NCI-H2029 (cell line): ENCODE measurements at places on chromosomes 6 and 20.

- DNase-seq = no peak
These were observed 16.9 kb downstream of the LAMA5 start for GRCh38 chr20:62350098-62350628.

- DNase-seq = no peak
These were observed 96.6 kb downstream of the TMEM242 start for GRCh38 chr6:157226761-157227160.

DNA sequence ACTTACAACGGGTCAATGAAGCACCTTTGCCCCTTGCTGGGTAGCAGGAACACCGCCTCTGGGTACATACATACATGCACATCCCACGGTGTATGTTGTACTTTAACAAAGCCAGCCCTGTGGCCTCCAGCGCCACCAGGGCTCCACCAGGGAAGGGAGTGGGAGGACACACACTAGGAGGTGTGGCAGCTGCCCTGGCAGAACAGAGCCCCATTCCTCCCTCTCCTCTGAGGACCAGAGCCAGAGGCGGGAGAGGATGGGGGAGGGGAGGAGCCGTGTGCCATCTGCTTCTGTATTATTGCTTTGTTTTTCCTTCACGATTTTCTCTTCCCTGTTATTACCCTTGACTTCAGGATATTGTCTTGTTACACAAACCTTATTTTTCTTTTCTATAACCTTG is 105.8 kb upstream of the TRAF3IP2 start:
- DNase-seq = peak; percentile 81

GRCh38 chr20:48995589-48995988 is 50.5 kb upstream of the CSE1L start:
- peak; percentile 83 for DNase-seq

- peak; percentile 96 for DNase-seq
These were observed 140.1 kb downstream of the NRN1 start for GRCh38 chr6:5866547-5867051.

GRCh38 chr6:77205936-77206335 is 257.4 kb downstream of the HTR1B start:
- no peak for DNase-seq

DNA sequence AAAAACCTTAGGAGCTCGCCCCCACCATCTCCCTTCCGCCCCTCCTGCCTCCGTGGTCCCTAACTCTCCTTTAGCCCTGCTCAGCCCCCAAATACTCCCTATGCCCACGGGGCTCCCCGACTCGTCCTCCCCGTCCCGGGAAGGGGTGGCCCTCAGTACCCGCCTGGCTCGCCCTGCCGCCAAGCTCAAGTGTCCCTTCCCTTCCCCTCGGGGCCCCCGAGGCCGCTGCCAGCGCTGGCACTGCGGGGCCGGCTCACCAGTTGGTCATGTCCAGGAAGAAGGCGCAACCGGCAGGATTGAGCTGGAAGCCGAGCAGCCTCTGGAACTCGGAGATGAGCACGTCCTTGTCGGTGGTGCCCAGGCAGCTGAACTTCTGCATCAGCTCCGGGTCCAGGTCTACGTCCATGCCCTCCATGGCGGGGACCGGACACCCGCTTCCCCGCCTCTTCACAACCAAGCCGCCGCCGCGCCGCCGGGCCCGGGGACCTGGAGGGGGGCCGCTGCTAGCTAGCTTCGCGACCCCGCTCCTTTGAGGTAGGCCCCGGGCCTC is 303 bp downstream of the ILRUN start:
- no peak for DNase-seq

DNA sequence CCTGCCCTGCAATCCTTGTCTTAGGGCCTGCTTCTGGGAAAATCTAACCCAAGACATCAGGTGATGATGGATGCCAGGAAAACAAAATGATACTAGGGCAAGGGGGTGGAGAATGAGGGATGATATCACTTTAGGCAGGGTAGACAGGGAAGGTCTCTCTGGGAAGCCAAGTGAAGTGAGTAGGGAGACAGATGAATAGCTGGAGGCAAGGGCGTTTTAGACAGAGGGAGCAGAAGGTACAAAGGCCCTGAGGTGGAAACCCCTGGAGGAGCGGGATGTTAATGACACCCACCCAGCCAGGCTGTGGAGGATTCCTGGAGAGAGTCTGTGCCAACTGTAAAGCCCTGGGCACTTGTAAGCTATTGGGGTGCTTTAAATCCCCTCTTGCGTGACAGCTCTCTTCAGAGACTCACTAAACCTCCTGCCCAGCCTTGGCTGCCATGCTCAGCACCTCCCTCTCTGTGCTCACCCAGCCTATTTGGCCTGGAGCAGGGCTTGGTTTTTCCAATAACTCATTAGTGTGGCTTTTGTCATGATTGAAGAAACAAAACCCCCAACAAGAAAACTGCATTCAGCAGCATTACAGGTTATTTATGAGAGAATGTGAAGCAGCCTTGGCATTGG is 12.4 kb upstream of the MDGA1 start:
- DNase-seq = no peak

GRCh38 chr20:56630086-56630493 is 984 bp downstream of the TFAP2C start:
- DNase-seq = no peak

- DNase-seq = peak; percentile 42
These were observed 146.4 kb upstream of the PROKR2 start for GRCh38 chr20:5463007-5463686.

DNA sequence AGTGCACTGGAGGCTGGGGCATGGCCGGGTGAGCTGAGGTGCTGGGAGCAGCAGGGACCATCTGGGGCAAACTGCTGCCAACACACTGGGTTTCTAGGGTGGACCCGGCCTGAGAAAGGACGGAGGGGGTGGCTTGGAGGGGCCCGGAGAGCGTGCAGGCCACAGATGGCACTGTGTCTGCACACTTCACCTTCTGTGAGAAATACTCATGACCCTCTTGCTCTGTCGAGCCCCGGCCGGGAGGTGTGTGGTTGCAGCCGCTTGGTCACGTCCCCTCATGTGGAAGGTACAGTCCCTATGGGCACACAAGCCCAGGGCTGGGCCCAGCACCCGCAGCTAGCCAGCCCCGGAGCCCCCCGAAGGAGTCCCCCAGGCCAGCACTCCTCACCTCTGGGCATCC is 59.7 kb downstream of the RBM38 start:
- DNase-seq = no peak

GRCh38 chr6:142387997-142388815 is 86.4 kb downstream of the ADGRG6 start:
- no peak for DNase-seq

DNA sequence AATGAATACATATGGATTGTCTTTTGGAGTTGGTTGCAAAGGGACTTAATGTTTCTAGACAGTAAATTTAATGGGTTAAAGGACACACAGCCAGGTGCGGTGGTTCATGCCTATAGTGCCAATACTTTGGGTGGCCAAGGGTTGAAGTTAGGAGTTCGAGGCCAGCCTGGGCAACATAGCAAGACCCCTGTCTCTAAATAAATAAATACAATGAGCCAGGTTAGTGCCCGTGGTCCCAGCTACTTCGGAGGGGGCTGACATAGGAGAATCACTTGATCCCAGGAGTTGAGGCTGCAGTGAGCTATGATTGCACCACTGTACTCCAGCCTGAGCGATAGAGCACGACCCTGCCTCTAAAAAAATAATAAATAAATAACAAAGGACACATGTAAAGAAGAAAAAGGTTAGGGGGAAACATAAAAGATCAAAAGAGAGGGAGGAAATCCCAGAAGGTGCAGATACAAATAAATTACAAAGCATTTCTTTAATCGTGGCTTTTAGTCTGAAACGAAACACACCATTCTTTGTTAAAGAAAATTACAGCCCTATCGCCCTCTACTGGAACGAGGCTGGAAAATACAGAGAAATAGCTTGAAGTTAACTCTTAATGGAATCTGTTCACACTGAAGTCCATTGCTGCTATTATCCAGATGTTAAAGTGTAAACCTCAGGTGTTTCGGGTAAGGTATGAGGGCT is 42.6 kb upstream of the SCML4 start:
- peak; percentile 19 for DNase-seq

DNA sequence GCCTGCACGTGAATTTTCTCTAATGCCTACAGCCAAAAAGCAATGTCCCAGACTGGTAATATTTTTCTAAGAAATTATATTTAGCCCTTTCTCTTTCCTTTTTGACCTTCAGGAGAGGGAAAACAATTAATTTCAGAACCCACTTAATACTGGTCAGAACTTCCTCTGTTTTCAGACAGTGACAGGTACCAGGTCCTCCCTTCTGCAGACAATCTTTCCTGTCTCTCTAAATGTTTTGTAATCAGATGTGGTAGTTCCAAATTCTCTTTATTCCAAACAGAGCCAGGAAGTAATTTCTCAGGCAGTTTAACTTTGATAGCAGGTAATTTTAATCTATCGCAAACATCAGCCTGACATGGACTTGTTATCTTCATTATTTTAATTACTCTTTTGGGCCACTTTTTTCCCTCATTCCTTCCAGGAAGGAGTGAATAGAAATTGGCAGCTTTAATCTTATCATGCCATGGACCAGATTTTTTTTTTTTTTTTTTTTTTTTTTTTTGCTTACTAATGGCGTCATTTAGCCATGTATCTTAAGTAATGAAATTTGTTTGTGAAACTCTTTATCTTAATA is 348.6 kb upstream of the SOX4 start:
- DNase-seq = no peak

GRCh38 chr20:57440678-57441509 is 49.7 kb downstream of the RBM38 start:
- peak; percentile 38 for DNase-seq

DNA sequence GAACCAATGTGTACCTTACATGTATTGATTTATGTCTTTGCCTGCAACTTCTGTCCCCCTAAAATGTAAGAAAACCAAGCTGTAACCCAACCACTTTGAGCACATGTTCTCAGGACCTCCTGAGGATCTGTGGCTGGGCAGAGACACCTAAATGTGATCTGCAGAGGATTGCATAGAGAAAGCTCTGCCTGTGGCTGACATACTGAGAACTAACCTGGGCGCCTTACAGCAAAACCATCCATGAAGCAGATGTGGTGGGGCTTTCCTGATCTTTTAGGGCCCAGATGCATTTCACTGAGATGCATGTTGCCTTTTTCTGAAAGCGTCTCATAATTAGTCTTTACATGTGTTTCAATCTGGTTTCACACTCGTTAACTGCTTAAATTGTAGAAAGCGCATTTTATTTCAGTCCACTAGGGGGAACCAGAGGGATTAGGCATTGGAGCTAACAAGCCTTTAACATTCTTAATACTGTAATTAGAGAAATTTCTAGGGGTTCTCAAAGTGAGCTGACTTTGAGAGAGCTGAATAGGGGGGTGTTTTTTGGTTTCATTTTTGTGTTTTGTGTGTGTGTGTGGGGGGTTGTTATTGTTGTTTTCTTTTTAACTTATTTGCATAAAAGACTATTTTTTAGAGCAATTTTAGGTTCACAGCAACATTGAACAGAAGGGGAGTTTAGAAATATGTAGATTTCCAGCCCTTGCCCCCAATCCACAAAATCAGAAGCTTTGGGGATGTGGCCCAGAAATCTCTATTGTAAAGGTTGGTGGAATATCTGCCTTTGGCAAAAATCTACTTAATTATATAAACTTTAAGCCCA is 50.9 kb upstream of the FAM184A start:
- peak; percentile 75 for DNase-seq

GRCh38 chr6:113591896-113592827 is 265.0 kb upstream of the MARCKS start:
- peak; percentile 81 for DNase-seq

GRCh38 chr6:84249724-84250123 is 22.3 kb upstream of the CEP162 start:
- DNase-seq = no peak

- no peak for DNase-seq
These were observed 123.0 kb downstream of the TCP11 start for GRCh38 chr6:35018182-35018519.

DNA sequence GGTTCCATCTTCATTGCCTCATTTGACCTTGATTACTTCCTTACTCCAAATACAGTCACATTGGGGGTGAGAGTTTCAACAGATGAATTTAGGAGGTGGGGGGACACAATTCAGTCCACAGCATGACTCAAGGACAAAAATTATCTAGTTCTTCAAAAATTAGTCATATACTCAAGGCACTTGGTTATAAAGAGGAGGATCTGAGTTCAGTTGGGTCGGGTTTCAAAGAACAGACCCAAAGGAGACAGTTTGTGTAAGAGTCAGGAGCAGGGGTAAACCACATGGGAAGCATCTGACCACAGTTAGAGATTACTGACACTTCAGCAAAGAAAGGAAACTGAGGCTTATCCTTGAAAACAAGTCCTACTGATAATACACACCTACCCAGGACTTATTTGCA is 138.0 kb downstream of the TBC1D7 start:
- DNase-seq = no peak

- DNase-seq = no peak
These were observed 237.3 kb downstream of the CLVS2 start for GRCh38 chr6:123233336-123233735.

DNA sequence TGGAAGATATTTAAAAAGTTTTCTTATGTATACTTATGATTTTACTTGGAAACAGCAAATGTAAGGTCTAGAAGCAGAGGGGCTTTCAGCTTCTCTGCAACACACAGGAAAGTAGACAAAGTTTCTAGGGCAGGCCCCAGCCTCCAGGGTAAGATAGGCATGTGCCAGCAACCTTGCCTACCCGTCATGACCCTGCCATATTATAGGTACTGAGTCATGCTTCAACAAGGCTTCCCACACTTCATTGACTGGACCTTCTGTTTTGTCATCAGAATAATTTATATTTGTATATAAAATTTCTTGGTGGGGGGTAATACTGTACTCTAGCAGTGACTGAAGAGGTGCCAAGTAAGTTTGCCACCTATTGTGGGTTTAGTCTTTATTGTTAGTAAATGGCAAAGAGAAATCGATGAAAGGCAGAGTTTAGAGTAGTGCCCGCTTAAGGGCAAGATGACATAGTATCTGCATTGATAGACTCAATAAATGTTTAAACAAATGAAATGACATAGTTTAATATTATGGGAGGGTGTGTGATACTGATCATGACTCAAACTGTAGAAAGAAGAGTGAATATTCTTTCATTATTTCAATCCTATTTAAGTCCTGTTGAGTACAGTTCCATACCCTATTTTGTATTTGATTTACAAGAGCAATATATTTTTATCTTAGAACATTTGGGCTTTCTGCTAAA is 95.6 kb downstream of the JARID2 start:
- DNase-seq = no peak

DNA sequence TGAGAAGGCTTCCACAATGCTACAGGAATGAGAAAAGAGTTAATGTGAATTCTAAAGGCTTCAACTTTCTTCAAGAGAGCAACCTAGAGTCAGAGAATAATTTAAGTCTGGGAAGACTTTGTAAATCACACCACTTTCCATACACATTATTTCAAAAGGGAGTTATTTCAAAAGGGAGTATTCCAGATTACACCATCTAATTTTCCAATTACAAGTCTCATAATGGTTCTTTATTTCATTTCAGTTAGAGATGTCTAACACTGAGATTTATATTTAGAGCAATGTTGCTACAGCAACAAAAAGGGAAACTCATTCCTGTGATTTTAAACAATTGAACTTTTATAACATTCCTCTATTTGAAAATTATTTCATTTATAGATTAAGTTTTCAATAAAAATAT is 98.8 kb upstream of the DST start:
- no peak for DNase-seq

DNA sequence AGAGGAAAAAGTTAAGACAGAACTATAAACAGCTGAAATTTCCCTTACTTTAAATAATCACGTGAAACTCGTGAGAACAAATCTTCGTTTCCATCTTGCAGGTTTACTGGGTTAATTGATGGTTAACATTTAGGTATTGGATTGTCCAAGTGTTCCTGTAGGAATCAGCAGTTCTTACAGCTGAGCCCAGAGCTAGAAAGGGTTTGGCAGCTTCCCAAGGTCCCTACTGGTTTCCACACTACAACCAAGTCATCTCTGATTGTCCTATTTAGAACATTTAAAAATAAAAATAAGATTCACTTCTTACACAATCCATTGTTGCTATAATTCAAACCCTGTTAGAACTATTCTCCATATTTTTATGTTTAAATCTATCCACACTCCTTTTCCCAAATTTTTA is 15.8 kb downstream of the MPC1 start:
- no peak for DNase-seq
